ENCODE measurements at places on chromosomes 13 and 19.

- no peak for DNase-seq
Measured at GRCh38 chr19:19418555-19419260, 13.2 kb downstream of the GATAD2A start.

- DNase-seq = no peak
Measured at GRCh38 chr19:18634612-18635297, 2.1 kb upstream of the KLHL26 start.

DNA sequence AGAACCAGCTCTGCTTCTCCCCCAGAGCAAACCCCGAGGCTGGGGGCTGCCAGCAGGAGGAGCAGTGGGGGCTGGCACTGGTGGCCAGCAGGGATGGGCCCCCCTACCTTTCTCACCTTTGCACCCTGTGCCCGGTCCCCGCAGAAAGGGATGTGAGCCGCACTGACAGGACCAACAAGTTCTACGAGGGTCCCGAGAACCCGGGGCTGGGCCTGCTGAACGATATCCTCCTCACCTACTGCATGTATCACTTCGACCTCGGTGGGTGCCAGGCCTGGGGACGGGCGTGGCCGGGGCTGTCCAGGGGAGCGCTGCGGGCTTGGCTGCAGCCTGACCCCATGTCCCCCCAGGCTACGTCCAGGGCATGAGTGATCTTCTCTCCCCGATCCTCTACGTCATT is 6.6 kb downstream of the TBC1D17 start:
- no peak for DNase-seq

GRCh38 chr13:36405151-36405550 is 27.1 kb upstream of the CCNA1 start:
- DNase-seq = no peak

GRCh38 chr19:50476907-50477238 is 225 bp upstream of the GARIN5A start:
- DNase-seq = no peak

- no peak for DNase-seq
Measured at GRCh38 chr19:5478241-5478924, 23.2 kb downstream of the ZNRF4 start.

DNA sequence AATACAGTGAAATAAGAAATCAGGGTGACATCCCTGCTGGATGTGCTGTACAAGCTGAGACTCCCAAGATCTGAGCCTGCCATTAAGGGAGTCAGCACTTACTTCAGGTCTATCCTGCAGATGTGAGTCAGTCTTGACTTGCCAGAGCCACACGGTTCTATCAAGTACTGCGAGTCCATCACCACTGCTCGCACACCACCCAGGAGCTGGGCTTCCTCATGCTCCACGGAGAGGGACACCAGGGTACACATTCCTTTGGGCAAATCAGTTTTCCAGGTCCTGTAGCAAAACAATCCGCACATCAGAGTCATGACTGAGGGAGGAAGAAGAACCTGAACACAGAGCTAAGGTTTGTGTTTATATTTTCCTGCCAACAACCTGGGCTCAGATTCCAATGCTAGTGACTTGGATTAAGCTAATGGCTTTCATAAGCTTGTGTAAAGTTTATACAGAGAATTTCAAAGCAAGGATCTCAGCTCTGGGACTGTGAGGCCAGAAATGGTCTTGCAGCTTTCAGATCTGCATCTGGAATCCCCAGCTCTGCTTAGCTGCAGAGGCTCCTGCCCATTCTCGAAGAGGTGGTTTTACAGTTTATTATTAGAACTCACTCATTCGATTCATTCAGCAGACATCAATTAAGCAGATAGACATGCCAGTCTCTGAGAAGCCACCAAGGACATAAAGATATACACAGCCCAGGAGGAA is 90.6 kb downstream of the KL start:
- no peak for DNase-seq

- peak; percentile 71 for DNase-seq
Measured at GRCh38 chr13:42420304-42420703, 148.4 kb downstream of the AKAP11 start.

DNA sequence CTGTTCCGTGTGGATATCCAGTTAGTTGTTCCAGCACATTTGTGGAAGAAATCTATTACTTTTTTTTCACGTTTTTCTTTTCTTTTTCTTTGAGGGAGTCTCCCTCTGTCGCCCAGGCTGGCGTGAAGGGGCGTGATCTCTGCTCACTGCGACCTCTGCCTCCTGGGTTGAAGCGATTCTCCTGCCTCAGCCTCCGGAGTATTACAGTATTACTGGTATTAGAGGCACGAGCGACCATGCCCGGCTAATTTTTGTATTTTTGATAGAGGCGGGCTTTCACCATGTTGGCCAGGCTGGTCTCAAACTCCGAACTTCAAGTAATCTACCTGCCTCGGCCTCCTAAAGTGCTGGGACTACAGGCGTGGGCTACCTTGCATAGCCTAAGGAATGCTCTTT is 43.6 kb downstream of the ZNF611 start:
- DNase-seq = no peak

DNA sequence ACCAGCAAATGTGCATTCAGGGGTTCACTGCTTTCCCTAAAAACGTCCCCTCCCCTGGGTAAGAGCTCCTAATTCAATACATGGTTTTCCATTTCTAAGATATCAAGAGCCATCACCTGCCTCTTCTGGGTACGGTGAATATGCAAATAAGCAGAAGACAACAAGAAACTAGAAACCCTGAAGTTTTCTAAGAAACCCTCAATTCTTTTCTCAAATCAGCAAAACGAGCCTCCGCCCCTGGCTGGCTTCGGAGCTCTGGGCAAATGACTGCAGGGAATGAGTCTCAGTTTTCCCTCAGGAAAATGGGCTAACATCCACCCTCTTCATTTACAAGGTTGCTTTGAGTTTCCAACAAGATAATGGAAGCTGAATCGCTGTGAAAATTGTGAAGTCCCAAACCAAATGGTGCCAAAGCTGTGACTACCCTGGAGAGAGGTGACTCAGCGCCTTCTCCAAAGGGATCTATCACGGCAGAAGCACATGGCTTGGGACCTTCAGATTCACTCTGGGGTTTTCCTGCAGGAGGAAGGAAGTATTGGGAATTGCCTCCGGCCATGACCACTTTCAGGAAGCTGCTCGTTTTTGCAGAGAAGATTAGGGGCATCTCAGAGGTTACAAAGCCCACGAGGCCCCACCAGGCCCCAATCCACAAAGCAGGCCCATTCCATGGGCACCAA is 26.6 kb downstream of the KLF2 start:
- no peak for DNase-seq

GRCh38 chr19:49497789-49498103 is 1.5 kb downstream of the RPS11 start:
- DNase-seq = no peak

- DNase-seq = no peak
Measured at GRCh38 chr13:26509491-26509890, 48.0 kb upstream of the WASF3 start.

DNA sequence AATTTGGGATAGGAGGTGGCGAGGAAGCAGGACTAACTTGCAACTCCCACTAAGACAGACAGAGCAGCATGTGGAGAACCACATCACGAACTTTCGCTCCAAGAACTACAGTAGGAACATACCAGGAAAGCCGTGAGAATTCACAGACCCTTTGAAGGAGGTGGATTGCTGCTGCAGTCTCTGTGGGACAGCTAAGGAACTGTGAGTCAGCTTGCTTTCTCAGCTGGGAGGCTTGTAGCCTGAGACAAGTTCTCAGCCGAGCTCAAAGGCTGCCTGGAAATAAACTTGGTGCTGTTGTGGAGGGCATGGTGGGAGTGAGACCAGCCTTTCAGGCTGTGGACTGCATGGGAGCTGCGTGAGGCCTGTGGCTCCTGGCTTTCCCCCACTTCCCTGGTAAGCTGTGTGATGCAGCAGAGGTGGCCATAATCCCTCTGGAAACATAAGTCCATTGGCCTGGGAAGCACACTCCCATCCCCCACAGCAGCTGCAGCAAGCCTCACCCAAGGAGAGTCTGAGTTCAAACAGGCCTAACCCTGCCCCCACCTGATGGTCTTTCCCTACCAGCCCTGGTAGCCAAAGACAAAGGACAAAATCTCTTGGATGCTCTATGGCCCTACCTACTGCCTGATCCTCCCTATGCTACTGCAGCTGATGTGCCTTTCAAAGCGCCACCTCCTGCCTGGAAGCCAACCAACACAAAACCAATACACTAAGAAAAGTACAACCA is 441.1 kb upstream of the HTR2A start:
- no peak for DNase-seq

DNA sequence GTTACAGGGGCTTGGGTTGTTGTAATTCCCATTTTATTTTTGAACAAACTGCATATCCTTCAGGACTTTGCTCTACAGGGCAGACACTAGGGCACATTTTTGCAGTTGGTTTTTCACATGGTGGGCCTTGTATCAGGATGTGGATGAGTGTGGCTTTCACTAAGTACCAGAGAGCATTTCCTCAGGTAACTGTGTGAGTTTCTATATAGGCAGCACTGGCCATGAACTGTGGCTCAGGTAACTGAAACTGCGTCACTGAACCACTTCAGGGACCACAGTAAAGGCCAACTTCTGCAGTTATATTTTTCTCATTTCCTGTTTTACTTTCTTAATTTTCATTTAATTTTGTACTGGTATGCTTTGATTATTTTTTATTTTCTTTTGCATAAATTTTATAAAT is 166.5 kb downstream of the ZNF486 start:
- no peak for DNase-seq

- DNase-seq = no peak
Measured at GRCh38 chr13:66805657-66806056, 424.5 kb downstream of the PCDH9 start.

- no peak for DNase-seq
Measured at GRCh38 chr13:69180034-69180433, 927.6 kb upstream of the ATXN8OS start.

DNA sequence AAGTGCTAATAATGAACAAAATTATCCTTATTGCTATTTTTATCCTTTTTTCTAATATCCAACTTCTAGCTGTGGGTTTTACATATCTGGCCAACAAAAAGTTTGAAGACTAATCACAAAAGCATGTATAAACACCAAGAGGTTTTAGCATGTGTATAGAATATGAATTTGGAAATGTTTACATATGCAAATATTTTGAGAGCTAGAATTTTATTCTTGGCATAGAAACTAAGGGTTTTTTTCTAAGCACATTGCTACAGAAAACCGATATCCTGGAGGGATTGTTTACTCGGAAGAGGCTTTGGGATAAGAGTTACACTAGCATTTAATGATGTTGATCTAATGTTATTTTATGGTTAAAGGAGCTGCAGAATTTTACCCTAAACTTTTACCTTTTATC is 392.1 kb downstream of the EFNB2 start:
- no peak for DNase-seq

DNA sequence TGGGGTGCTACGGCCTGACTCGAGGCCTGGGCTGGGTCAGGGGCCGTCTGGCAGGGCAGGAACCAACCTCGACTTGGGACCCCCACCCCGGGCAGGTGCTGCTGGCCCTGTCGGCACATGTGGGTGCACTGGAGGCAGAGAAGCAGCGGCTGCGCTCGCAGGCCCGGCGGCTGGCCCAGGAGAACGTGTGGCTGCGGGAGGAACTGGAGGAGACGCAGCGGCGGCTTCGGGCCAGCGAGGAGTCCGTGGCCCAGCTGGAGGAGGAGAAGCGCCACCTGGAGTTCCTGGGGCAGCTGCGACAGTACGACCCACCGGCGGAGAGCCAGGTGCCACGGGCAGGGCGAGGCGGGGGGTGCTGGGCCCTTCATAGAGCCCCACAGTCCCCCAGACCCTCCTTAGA is 5.9 kb downstream of the KLC3 start:
- DNase-seq = no peak

DNA sequence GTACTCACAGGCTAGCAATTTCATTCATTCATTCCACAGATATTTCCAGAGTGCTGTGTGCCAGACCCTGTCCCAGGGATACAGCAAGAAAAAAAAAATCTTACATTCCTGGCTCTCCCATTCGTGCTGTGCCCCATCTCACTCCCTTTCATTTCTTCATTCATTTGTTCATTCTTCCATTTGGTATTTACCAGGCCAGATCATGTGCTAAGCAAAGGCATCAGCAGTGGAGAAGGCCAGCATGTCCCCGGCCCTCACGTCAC is 2.3 kb downstream of the MAP3K10 start:
- no peak for DNase-seq

GRCh38 chr13:60431108-60431700 is 34.2 kb downstream of the TDRD3 start:
- no peak for DNase-seq

- DNase-seq = no peak
Measured at GRCh38 chr19:6055013-6055795, 55.1 kb downstream of the RFX2 start.

- DNase-seq = no peak
Measured at GRCh38 chr19:43599635-43600295, 3.4 kb downstream of the ZNF576 start.

DNA sequence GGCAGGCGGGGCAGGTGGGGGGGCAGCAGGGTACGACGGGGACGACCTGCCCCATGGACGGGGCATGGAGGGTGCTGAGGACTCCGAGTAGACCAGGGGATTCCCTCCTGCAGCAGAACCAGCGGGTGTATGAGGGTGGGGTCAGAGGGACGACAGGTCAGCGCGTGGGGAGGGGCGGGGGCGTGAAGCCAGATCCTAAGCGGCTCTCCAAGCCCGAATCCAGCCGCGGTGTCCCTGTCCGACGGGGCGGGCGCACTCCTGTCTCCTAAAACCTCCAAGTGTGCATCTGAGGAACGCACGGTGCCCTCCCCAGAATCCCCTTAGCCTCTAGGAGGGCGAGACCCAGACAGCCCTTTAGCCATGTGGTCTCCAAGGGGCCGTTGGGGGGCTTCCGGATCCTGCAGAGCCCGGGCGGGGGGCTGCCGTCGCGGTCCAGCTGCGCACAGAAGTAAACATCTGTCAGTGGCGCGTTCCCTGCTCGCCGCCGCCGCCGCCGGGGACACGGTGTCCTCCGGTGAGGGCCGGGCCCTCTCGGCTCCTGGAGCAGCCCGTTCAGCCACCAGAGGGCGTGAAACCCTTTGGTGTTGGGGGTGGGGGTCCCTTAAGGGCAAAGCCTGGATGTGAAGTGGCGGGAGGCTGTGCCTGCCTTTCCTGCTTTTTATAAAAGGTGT is 730 bp downstream of the NRTN start:
- DNase-seq = peak; percentile 41

DNA sequence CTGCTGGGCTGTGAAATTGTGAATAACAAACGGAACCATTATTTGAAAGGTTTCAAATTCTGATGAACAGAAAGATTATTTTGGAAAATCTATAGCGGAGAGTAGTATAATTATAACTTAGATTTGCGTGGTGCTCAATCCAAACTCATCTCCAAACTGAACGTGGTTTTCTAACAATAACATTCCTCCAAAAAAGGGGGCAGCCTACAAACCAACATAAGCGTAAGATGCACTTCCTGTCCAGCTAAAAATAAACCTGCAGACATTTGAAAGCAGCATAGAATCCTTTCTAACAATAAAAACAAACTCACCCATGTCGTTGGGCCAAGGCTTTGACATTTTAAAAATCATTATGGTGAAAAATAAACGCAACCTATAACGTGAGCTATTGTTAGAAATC is 178.4 kb downstream of the COL4A1 start:
- no peak for DNase-seq

DNA sequence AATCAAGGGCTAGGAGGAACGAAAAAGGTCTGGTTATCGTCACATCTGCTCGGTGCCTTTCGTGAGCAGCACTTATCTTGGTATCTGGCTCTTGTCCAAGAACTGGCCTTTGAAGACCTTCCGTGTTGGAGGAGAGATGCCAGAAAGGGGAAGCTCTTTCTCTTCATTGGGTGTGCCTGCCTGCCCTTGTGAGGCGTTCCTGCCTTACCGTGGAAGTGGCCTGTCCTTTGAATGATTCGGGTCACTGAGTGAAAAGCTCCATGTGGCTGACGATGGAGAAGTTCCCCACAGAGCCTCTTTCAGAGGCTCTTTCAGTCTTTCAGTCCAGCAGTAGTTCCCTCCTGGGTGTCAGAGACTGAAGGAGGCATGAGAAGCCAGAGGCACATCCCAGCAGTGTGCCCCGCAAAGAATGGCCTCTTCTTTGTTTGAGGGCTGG is 121.5 kb upstream of the SLC10A2 start:
- no peak for DNase-seq

Measured in stimulated activated CD8-positive, alpha-beta memory T cell treated with anti-CD3 and anti-CD28 coated beads, Interleukin-7, amount 100 ng/mL, for 48 hours (primary cell).